ENCODE measurements at places on chromosomes 1 and 21. TPM values are rescaled to one million over a fixed set of nuclear protein-coding genes. Genes with fewer than 3 reads are reported as not detected.

RUNX1 gene
- 24.4 TPM for total RNA-seq

DMRTA2 gene
- 0.11 TPM for total RNA-seq

INTS7 gene
- total RNA-seq: 22.4 TPM

KCNJ6 gene
- not detected for total RNA-seq

USH2A gene
- under 0.01 TPM for total RNA-seq

IRF2BP2 gene
- 75.4 TPM for total RNA-seq

LIPI gene
- not detected for total RNA-seq

CHI3L2 gene
- 0.22 TPM for total RNA-seq

All from uterine smooth muscle cell (primary cell).